Pancreas (tissue), 10 donors: ENCODE measurements at places on chromosomes 16 and 17. TPM values are rescaled to one million over a fixed set of nuclear protein-coding genes. Genes with fewer than 3 reads are reported as not detected.
A peak's percentile ranks its signal among the peaks of the same experiment; 100 is the strongest.

- H3K27me3 ChIP-seq, result no peaks in the 10 kb centered on the region
- peak overlapping the region; percentile 72 for H3K27ac ChIP-seq
- no peak overlapping the region for H3K4me3 ChIP-seq
Observed at GRCh38 chr16:81493755-81494433, 49.3 kb downstream of the CMIP start.

GRCh38 chr17:41256291-41256685, 1.1 kb downstream of the KRTAP9-9 start:
- no peaks in the 10 kb centered on the region for H3K27me3 ChIP-seq
- H3K4me1 ChIP-seq, result no peaks in the 10 kb centered on the region
- no peaks in the 10 kb centered on the region for H3K36me3 ChIP-seq
- no peak overlapping the region for H3K27ac ChIP-seq
- DNase-seq, result no peak

PGAP6 gene
- 88.5 TPM for polyA plus RNA-seq

DNA sequence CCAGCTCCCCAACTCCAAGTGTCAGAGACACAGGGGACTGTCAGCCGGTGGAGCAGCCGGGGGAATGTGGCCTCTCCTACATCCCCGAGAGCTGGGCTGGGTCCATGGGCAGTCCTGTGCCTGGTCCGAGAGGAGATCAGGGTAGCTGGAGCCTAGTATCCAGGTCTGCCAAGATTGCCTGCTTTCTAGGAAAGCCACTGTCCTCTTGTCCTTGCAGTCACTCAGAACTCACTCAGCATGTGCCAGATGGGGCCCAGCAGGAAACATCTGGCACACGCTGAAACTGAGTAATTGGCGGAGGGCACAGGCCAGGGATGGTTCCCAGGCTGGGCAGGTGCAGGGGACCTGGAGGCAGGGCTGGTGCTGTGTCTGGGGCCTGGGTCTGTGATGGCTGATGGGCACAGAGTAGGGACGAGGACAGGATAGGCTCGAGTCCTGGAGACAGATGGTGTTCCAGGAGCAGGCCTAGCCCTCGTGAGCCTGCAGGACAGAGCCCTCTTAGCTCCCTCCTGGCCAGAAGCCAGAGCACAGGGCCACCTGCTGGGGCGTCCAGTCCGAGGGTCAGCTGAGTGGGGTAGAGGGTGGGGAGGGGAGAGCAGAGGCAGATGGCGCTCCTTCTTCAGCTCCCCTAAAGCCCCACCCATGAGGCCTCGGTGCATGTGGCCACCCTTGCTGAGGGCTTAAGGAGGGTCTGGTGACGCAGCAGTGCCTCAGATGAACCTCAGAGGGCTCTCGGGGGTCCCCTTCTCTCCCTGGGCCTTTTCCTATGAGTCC, 31.1 kb downstream of the ADCY7 start:
- H3K27ac ChIP-seq, result no peak overlapping the region
- no peak overlapping the region for H3K4me3 ChIP-seq
- no peaks in the 10 kb centered on the region for H3K36me3 ChIP-seq
- DNase-seq, result peak; percentile 66
- no peaks in the 10 kb centered on the region for H3K27me3 ChIP-seq

PLLP gene
- polyA plus RNA-seq, result 22.2 TPM

DNA sequence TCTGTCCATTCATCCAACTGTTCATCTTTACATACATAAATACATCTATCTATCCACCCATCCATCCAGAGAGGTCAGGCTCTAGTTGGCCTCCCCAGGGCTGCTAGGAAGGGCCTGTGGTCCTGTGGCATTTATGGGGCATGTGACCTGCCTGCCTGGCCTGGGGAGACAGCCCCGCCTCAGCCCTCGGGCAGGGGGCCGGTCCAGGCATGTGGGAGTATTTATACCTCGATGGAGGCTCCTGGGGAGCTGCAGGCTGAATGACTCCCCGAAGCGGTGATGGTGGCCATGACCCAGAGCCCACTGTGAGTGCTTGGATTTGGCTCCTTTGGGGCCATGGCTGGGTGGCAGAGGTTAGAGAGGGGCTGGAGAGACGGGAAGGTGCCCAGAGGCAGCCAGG, 7.3 kb downstream of the FOXN1 start:
- no peak overlapping the region for H3K27ac ChIP-seq
- H3K36me3 ChIP-seq, result no peaks in the 10 kb centered on the region
- no peaks in the 10 kb centered on the region for H3K4me1 ChIP-seq
- DNase-seq, result no peak
- no peak overlapping the region for H3K4me3 ChIP-seq
- H3K27me3 ChIP-seq, result no peaks in the 10 kb centered on the region

GRCh38 chr17:71080937-71081336, 911.6 kb downstream of the KCNJ2 start:
- no peak overlapping the region for H3K27ac ChIP-seq
- no peak overlapping the region for H3K4me3 ChIP-seq
- DNase-seq, result no peak
- no peaks in the 10 kb centered on the region for H3K4me1 ChIP-seq
- H3K27me3 ChIP-seq, result no peaks in the 10 kb centered on the region

HIC1 gene
- 1.8 TPM for polyA plus RNA-seq

DNA sequence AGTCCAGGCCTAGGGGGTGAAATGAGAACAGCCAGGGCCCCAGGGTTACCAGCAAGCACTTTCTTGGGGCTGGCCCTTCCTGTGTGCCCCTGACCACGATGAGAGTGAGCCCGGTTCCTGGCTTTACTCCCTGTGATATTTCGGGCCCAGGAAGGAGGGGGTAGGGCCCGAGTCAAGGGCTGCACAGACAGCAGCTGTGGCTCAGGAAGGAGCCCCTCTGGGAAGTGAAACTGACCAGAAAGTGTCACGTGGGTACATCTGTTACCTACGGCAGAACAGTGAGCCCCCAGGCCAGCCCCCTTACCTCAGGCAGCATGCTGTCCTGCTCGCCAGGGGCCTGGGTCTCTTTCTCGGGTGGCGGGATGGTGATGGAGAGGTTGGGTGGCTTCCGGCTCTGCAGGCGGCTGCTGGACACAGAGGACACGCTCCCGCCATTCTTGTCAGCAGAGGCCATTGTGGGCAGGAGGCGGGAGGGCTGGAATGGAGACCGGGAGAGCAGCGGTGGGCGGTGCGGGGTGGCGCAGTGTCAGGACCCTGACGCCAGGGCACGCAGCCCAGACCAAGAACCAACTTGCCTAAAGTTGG, 13.8 kb downstream of the AANAT start:
- no peak overlapping the region for H3K27ac ChIP-seq
- H3K4me1 ChIP-seq, result no peaks in the 10 kb centered on the region
- H3K36me3 ChIP-seq, result no peaks in the 10 kb centered on the region
- no peak overlapping the region for H3K4me3 ChIP-seq
- H3K27me3 ChIP-seq, result no peaks in the 10 kb centered on the region

HAS3 gene
- 1.3 TPM for polyA plus RNA-seq

DNA sequence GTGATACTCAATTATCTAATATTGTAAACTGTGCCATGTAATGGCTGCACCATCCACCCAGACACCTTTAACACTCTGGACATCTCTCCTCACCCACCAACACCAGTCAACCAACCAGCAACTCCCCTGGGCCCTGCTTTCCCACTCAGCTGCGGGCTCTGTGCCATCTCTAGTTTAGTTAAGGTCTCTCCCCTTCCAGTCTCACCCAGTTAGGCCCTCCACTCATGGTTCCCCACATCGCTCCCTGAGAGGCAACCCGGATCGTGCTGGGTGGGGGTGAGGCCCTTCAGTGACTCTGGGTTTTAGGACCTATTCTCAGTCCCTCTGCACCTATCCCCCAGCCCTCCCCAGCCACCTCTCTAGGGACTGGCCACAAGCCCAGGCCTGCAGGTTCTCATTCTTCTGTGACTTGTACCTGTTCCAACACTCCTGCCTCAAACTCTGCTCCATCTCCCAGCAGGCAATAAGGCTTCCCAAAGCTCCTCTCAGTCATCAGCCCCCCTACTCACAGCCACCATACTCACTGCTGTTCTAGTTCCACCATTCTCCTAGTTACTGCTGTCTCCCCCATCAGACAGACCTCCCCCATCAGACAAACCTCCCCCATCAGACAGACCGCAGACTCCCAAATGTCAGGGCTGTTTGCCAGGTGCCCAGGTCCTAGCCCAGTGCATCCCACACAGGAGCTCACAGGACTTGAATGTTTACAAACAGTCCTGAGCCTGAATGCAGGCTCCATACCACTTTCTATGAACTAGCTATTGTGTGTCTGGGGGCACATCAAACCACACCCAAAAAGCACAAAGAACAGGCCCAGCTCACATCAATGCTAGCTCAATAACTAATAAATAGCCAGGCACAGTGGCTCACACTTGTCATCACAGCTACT, 2.6 kb downstream of the TK2 start:
- no peak for DNase-seq
- H3K36me3 ChIP-seq, result no peaks in the 10 kb centered on the region
- no peaks in the 10 kb centered on the region for H3K27me3 ChIP-seq
- no peak overlapping the region for H3K27ac ChIP-seq

- H3K27me3 ChIP-seq, result no peaks in the 10 kb centered on the region
- peak; percentile 51 for DNase-seq
- no peaks in the 10 kb centered on the region for H3K36me3 ChIP-seq
- peak within 1 kb of the TSS; percentile 76 for H3K27ac ChIP-seq
Observed at GRCh38 chr16:29811896-29812665, at the start of gene PRRT2. TSS of gene PRRT2 (plus strand) at chr16:29812193. CDS start at chr16:29813055, 862 bp downstream.

BCL6B gene
- polyA plus RNA-seq, result 3.8 TPM

- DNase-seq, result no peak
- H3K36me3 ChIP-seq, result no peaks in the 10 kb centered on the region
- peaks cover 16% of the 10 kb centered on the region for H3K27me3 ChIP-seq
- H3K27ac ChIP-seq, result no peak overlapping the region
Observed at GRCh38 chr16:77790912-77791311, 2.5 kb downstream of the VAT1L start.

- H3K27me3 ChIP-seq, result no peaks in the 10 kb centered on the region
- no peaks in the 10 kb centered on the region for H3K36me3 ChIP-seq
- DNase-seq, result no peak
- H3K4me3 ChIP-seq, result no peak overlapping the region
- H3K4me1 ChIP-seq, result peaks cover 3% of the 10 kb centered on the region
Observed at GRCh38 chr17:74272731-74273201, 1.3 kb upstream of the DNAI2 start.

ABHD15 gene
- 3.9 TPM for polyA plus RNA-seq

DNA sequence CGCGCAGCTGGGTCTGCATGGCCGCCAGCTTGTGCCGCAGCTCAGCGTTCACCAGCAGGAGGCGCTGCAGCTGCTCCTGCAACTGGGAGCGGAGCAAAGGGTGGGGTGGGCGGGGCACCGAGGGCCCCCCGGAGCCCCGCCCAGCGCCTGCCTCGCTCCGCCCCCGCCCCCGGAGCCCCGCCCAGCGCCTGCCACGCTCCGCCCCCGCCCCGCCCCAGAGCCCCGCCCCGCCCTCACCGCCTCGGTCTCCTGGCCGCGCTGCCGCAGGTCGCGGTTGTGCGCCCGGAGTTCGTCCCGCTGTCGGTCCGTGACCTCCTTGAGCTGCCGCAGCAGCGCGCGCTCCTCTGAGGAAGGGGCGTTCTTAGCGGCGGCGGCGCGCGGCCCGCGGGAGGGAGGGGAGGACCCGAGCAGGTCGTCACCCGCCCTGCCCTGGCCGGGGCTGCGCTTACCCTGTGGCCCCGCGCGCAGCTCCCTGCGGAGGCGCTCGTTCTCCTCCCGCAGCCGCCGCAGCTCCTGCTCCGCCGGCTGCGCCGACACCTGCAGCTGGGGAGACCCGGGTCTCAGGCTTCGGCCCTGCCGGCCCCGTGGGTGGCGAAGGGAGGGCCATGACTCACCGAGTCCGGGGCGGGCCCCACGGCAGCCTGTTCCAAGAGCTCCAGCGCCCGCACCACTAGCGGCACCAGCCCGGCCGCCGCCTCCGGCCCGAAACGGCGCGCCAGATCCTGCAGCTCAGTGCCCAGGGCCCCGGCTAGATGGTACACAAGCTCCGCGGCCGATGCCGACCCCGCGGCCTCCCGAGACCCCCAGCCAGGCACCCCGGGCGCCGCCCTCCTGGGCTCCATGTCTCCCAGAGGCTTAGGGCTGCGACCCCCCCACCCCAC, 463 bp downstream of the RILP start:
- peak overlapping the region; percentile 100 for H3K27ac ChIP-seq
- H3K4me3 ChIP-seq, result peak overlapping the region; percentile 85
- no peaks in the 10 kb centered on the region for H3K27me3 ChIP-seq
- peaks cover 20% of the 10 kb centered on the region for H3K4me1 ChIP-seq

GRCh38 chr17:34913001-34913400, 48.3 kb downstream of the CCT6B start:
- H3K4me3 ChIP-seq, result no peak overlapping the region
- no peaks in the 10 kb centered on the region for H3K36me3 ChIP-seq
- no peak overlapping the region for H3K27ac ChIP-seq
- H3K4me1 ChIP-seq, result no peaks in the 10 kb centered on the region
- no peak for DNase-seq

- H3K4me3 ChIP-seq, result no peak overlapping the region
- DNase-seq, result no peak
- H3K4me1 ChIP-seq, result peaks cover 16% of the 10 kb centered on the region
- no peak overlapping the region for H3K27ac ChIP-seq
- no peaks in the 10 kb centered on the region for H3K27me3 ChIP-seq
- H3K36me3 ChIP-seq, result no peaks in the 10 kb centered on the region
Observed at GRCh38 chr16:83806731-83807130, 1.0 kb upstream of the HSBP1 start.

DNA sequence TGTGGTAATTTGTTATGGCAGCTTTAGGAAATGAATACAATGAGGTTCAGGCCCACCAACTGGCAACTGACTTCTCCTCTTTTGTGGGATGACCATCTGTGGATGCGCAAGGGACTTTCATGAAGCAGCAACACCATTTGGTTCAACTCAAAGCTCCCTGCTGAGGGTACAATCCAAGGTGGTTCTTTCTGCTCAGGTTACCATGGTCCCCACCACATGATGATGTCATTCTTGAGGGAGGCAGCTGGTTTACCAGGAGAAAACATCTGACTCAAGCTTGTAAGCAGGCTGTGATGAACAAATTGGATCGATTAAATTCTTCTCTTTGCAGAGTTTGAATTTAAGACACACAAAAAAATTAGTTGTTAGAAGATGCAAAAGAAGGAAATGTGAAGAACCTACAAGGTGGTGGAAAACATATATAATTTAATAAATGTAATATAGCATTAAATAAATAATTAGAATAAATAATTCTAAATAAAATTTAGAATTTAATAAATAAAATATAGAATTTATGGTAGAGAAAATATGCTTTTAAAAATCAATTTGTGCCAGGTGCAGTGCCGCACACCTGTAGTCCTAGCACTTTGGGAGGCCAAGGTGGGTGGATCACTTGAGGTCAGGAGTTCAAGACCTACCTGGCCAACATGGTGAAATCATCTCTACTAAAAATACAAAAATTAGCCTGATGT, 67.6 kb upstream of the ANKFN1 start:
- no peaks in the 10 kb centered on the region for H3K4me1 ChIP-seq
- DNase-seq, result no peak
- no peaks in the 10 kb centered on the region for H3K36me3 ChIP-seq
- no peak overlapping the region for H3K4me3 ChIP-seq
- peaks cover 3% of the 10 kb centered on the region for H3K27me3 ChIP-seq
- H3K27ac ChIP-seq, result no peak overlapping the region

DNA sequence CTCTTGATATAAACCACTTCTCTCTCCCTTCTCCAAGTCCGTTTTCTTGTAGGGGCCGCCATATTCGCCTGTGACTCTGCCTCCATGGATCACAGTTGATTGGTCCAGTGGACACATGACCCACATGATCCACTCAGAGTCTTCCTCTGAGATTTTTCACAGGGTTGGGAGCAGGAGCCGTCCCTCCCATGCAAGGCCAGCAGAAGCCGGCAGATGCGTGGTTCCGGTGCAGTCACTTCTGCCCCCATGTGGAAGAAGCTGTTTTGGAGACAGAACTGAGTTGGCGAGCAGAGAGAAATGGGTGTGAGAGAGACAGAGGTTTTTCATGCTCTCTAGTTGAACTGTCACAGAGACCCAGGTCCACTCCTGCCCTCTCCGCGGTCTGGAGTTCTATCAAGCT, 83.3 kb downstream of the C16orf95 start:
- no peak for DNase-seq
- H3K27me3 ChIP-seq, result no peaks in the 10 kb centered on the region
- no peak overlapping the region for H3K4me3 ChIP-seq
- no peak overlapping the region for H3K27ac ChIP-seq
- no peaks in the 10 kb centered on the region for H3K36me3 ChIP-seq
